ENCODE measurements at places on chromosomes 1 and 21.

GRCh38 chr1:70672442-70672888 is 261.4 kb downstream of the CTH start:
- no peak for DNase-seq

DNA sequence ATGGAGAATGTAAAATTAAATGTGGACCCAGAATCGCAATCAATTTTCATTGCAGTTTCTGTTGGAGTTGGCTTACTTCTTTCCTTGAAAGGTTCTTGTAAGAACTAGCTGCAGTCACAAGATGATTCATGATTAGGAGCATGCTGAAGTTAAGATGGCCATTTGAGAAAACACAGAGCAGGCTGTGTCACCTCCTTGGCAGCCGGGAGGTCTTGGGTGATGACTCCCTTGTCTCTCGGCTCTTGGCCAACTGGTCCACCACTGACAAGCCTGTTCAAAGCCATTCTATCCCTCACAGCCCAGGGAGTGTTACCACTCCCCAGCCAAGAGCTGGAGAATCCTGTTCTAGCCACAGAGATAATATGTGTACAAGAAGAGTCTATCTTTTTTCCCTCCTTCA is 40.6 kb downstream of the OPTC start:
- peak; percentile 59 for DNase-seq

DNA sequence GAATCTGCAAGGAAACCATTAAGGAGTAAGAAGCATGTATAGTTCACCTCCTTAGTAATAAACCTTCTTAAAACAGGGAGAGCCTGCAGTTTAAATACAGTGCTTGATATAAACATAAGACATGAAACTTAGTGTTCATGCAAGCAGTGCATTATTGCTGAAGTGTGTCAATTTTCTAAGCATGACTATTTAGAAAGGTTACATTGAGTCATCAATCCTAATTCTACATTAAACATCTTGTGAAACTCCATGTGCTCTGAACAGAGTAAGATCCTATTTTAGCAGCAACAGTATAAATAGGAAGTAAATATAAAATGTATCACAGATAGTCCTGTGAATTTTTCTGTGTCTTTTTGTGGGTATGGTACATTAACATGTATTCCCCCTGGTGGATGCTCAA is 135.5 kb downstream of the ESRRG start:
- no peak for DNase-seq

DNA sequence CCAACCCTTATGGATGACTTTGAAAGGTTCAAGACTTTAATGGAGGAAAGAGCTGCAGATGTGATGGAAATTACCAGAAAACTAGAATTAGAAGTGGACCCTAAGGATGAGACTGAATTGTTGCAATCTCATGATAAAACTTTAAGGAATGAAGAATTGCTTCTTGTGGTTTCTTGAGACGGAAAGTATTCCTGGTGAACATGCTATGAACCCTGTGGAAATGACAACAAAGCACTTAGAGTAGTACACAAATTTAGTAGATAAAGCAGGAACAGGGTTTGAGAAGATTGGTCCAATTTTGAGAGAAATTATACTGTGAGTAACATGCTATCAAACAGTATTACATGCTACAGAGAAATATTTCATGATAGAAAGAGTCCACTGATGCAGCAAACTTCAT is 215.4 kb downstream of the OMA1 start:
- DNase-seq: no peak

DNA sequence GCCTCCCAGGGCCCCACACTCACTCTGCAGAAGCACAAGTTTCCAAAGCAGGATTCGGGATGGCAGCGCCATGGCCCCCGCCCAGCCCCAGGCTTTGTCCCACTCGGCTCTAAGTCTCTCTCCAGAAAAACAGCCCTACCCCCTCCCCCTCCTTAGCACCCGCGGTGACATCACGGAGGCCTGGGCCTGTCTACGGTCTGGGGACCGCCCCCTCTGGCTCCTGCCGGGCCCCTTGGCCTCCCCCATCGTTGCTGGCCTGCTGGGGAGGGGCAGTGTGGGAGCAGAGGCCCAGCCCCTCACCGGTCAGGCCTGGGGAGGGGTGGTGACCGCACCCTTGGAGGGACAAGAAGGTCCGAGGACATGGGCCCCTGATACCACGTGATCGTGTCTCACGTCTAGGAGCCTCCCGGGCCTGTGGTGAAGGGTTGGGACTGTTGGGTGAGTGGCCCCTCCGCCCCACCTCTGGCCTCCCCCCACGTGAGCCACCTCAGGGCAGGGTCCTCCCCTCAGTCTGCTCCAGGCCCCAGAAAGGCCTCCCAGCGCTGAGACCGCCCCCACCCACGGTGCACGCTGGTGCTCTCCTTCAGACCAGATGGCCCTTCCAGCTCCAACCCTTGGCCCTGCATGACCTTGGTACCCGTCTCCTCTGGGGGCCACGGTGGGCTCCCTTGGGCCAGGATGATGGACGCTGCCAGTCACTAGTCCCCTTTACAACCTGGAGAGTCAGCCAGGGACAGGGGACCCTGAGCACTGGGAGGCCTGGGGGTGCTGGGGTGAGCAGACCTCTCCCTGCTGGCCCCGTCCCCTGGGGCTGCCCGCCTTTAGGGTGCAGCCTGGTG is at the start of gene MXRA8:
TSS of gene MXRA8 (minus strand) at position 123 of the 839 bp plus-strand sequence. CDS start at position 72, 51 bp downstream.
- DNase-seq: peak; percentile 77

- DNase-seq: no peak
Measured at GRCh38 chr1:29824025-29824424, 587.7 kb downstream of the PTPRU start.

DNA sequence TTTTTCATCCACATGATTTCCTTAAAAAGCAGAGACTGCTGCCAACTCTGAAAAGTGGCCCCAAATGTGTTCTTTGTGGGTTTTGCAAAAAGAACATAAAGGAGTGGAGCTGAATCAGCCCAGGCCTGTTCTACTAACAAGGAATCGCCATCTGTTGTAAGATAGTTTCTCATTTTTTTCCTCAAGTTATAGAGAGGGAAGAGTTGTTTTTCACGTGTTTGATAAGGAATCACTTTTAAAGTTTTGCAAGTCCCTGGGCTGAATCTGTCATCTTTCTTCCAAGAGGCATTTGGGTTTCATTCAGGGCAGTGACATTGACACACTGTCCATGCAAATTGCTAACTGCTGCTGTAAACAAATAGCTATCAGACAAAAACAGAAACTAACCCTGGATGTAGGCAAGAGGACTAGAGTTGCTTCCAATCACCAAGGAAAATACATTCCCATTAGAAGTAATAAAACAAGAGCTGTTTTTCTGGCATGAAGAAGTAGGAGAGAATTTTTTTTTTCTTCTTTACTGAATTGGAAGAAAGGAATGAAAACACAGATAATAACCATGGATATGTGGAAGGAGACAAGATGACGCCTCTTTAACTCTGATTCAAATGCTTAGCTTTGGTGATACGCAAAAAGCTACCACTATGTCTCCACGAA is 58.8 kb upstream of the TBX15 start:
- DNase-seq: no peak

- no peak for DNase-seq
Measured at GRCh38 chr1:206890125-206891060, 6.8 kb upstream of the IL24 start.

DNA sequence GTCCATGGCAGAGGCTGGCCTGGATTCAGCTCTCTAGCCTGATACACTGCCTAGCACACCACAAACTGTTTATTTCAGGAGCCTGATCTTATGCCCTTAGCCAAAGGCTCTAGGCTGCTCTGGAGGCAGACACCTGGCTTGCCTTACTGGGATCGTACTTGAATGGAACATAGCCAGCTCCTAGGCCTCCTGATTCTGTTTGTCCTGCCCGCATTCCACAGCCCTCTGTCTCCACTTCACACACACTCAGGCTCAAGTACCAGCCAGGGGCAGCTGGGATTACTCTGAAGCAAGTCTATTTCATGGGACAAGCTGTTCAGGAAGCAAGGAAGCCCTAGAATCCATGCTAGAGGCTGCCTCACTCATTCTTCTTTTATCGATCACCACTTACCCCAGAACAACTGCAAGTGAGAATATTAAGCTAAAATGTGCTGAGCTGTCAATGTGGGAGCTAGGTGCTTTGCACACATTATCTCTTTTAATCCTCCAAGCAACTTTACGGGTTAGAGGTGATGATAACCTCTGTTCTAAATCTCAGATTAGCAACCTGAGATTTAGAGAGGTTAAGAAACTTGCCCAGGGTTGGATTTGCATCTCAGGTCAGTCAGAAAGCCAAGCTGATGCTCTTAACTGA is 31.1 kb upstream of the CYP4B1 start:
- no peak for DNase-seq

- no peak for DNase-seq
Measured at GRCh38 chr1:114219172-114219868, 65.7 kb upstream of the SYT6 start.

DNA sequence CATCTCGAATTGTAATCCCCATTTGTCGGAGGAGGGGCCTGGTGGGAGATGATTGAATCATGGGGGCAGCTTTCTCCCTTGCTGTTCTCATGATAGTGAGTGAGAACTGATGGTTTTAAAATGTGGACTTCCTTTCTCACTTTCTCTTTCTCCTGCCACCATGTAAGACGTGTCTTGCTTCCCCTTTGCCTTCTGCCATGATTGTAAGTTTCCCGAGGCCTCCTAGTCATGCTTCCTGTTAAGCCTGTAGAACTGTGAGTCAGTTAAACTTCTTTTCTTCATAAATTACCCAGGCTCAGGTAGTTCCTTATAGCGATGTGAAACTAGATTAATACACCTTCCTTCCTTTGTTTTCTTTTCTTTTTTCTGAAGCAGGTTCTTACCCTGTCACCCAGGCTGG is 13.9 kb downstream of the DNAJC6 start:
- no peak for DNase-seq

- no peak for DNase-seq
Measured at GRCh38 chr1:30130099-30130498, 593.3 kb downstream of the MATN1 start.

GRCh38 chr1:27011976-27012563 is 580 bp downstream of the TENT5B start:
- no peak for DNase-seq

- no peak for DNase-seq
Measured at GRCh38 chr21:37233551-37234146, 33.5 kb downstream of the VPS26C start.
